ENCODE measurements at places on chromosomes 13 and 19.

DNA sequence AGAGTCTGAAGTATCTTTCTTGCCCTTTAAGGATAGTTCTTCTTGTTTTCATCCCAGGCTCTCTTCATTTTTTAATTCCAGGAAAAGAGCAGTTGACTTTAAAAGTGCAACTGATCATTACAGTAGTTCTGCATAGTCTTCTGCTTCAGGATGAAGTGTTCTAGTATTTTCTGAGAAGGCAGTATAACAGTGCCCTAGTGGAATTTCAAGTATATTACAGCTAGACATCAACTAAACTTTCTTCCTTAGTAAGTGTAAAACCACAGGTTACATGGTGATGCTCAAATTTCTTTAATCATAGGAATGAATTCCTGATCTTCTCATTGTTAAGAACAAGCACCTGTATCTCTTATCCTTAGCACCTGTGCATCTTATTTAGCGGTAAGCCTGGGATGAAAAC, 10.9 kb downstream of the NUFIP1 start:
- DNase-seq, result no peak

- no peak for DNase-seq
These were observed 62.8 kb downstream of the TPT1 start for GRCh38 chr13:45278096-45278645.

GRCh38 chr19:51097166-51097738, 11.0 kb downstream of the CTU1 start:
- peak; percentile 64 for DNase-seq

- no peak for DNase-seq
These were observed 550 bp upstream of the DLL3 start for GRCh38 chr19:39497996-39498797.

DNA sequence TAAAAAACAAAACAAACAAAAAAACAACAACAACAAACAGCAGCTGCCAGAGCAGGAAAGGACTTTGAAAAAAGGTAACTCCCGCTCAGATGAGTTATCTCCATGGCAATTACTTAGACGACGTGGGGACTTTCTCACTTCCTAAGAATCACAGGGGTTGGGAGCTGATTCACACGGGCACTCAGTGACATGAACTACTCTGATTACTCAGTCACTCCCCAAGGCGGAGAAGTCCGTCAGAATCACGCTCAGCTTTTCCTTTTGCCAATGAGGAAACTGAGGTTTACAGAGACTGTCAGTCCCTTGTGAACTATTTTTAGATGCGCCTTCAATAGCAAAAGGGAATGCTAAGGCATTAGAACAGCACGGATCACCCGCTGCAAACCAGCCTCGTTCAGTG, 32.3 kb upstream of the MATK start:
- no peak for DNase-seq

GRCh38 chr19:49057636-49058234, at the start of gene CGB7:
TSS of gene CGB7 (minus strand) at chr19:49057749. CDS start at chr19:49055375, 2,374 bp downstream.
- no peak for DNase-seq

DNA sequence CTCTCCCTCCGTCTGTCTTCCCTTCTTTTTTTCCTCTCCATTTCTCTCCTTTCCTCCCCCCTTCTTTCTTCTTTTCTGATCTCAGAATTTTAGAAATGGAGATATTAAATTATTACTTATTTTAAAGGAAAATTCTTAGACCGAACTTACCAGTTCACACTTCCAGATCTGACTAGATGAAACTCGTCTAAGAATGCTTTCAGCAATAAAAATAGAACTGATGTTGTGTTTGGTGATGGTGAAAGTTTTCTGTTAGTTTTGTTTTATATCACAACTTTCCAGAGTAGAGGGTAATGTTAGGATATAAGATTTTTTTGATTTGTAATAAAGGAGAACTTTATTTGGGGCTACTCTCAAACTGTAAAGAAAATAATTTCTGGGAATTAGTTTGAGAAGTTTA, 29.9 kb downstream of the UCHL3 start:
- no peak for DNase-seq

DNA sequence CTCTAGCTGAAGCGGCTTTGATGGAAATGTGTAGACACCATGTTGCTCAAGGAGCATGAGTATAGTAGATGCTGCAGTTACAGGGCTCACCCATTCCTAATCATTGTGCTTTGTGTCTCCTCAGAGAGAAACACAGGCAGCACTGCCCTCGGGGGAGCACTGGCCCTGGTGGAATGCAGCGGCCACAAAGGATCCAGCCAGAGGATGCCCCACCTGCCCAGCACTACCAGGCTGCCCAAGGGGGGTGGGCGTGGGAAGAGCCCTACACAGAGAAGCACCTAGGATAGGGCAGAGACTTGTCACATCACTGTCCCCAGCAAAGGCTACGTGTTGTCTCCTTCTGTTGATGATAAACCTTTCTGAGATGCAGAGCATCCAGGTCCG, 9.0 kb downstream of the TUBA3C start:
- DNase-seq, result no peak

GRCh38 chr19:38392707-38393308, 4.3 kb downstream of the SPRED3 start:
- no peak for DNase-seq

DNA sequence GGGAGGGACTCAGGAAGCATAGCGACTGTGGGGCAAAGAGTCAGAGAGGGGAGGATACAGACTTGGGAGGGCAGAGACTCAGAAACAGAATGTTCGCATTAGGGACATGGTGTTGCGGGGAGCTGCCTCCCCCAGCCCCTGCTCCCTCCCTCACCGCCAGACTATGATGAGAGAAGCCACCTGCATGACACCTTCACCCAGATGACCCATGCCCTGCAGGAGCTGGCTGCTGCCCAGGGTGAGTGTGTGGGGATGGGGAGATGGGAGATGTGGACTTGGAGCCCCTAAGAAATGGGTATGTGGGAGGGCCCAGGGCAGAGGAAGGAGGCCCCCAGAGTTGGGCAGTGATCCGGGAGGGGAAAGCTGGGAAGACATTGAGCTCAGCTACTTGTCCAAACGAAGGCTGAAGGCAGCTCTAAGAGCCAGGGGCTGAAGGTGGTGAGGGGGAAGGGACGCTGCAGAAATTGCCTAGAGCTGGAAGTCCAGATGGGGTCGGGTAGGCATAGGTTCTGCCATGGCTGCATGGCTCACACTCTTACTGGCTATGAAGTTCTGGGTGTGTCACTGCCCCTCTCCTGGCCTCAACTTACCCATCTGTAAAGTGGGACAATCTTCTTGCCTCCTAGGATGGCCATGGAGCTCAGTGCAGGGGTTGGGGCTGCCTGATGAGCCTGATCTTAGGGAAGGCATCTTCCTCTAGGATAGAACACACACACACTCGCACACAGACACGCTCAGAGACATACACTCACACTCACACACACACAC, 1.4 kb downstream of the SPACA6 start:
- no peak for DNase-seq

DNA sequence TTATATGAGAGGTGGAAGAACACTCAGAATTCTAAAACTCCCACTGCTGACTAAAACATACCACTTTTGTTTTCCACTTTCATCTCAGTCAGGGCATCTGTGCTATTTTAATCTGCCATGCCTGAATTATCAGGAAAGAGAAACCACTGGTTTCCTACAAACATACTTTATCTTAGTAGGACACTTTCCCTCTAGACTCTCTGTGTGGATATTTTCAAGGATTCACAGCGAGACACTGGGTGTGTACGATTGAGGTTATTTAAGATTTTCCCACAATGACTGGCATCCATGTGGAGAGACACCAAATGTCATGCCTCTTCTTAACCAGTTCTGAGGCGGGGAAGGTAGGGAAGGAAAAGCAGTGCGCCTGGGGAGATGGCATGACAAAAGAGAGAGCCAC, 212.2 kb downstream of the ENOX1 start:
- DNase-seq, result no peak

All from stimulated activated CD8-positive, alpha-beta memory T cell treated with anti-CD3 and anti-CD28 coated beads, Interleukin-4, amount 100 ng/mL, for 24 hours (primary cell).